ENCODE measurements at places on chromosomes 3 and 15.

- no peak for DNase-seq
Observed at GRCh38 chr15:65920121-65920520, 50.8 kb downstream of the RAB11A start.

- no peak for DNase-seq
Observed at GRCh38 chr3:16061491-16061890, 113.0 kb upstream of the GALNT15 start.

- no peak for DNase-seq
Observed at GRCh38 chr15:23854203-23854911, 167.3 kb upstream of the NDN start.

DNA sequence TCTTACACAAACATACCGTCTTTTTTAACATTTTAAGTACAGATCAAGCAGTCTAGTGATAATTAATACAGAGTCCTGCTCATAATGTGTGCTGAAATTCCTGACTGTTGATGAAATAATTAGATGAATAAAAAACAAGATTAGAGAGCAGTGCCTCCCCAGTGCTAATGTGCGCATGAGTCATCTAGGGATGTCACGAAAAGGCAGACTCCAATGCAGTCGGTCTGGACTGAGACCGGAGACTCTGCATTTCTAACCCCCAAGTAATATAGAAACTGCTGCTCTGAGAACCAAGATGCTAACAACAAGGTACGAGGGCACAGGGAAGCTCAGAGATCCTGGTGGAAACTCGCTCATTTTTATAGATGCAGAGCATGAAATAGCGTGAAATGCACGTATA is 61.4 kb downstream of the COL8A1 start:
- no peak for DNase-seq

- DNase-seq = no peak
Observed at GRCh38 chr3:196063971-196064370, 17.9 kb downstream of the TFRC start.
